ENCODE measurements at places on chromosomes 5 and 9.

DNA sequence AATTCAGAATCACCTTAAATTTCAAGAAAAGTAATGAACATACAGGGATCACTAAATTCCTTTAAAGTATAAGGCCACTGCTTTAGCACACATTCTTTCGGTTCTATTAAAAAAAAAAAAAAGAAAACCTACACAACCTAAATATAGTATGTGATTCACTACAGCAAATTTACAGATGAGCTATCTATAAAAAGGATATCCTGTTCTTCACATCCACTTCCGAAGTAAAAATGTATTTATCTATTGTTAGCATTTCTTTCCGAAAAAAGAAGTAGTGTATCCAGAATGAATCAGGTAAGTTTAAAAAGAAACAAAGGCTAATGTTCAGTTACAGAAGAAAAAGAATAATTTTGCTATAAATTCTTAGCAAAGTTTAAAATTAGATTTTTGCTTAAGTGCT is 70.2 kb downstream of the ECPAS start:
- no peak for DNase-seq

GRCh38 chr9:7542126-7542525 is 257.5 kb downstream of the DMAC1 start:
- DNase-seq: no peak

DNA sequence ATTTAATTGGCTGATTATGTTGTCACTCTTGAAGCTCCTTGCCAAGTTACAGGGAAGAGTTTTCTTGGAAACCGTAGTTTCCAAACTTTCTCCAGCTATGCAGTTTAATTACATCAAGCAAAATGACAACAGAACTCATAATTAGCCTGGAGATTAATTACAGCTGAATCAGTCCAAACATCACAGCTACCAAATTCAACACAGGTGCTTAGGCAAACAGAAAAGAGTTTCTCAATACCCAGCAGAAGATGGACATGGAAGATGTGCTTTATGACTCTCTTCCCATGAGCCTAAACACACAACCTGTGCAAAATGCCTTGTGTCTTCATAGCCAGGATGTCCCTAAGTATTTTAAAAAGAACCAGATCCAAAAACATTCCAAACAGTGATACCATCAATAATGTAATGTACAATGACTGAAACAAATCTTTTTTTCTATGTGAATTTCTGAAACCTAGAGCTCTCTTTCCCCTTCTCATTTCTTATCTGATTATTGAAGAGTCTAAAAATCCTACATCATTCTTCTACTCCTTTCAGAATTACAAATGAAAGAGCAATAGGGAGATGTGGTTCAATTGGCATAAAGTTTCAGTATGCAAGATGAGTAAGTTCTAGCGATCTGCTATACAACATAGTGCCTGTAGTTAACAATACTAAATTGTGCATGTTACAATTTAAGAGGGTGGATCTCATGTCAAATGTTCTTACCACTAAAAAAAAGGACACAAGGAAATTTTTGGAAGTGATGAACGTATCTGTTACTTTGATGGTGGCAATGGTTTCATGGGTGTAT is 124.3 kb downstream of the RASEF start:
- DNase-seq: no peak

- DNase-seq: no peak
Measured at GRCh38 chr9:134420281-134420845, 94.1 kb downstream of the RXRA start.

GRCh38 chr9:114000063-114000454 is 78.0 kb downstream of the AMBP start:
- no peak for DNase-seq

- DNase-seq: peak; percentile 38
Measured at GRCh38 chr9:100216178-100216787, 117.2 kb downstream of the INVS start.
